ENCODE measurements at places on chromosomes 2 and 18.
A peak's percentile ranks its signal among the peaks of the same experiment; 100 is the strongest.

DNA sequence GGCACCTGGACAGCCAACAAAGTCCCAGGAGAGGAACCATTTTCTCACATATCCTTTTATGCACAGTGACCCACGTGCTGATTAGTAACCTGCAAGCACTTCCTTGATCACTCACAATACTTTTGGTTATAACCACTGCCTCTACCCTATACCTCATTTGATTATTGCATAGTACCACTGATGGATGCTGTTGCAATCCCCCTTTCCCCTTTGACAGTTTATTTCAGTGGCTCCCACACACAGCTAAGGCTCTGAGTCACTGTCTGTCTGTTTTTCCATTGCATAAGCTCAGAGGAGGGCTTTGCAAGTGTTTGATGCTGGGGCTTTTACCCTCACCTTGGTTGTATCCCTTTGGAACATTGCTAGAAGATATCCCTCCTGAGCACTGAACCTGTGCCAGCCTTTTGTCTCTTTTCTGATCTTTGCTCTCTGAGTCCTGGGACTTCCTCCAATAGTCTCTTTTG is 101.7 kb upstream of the RBBP8 start:
- DNase-seq, result no peak

DNA sequence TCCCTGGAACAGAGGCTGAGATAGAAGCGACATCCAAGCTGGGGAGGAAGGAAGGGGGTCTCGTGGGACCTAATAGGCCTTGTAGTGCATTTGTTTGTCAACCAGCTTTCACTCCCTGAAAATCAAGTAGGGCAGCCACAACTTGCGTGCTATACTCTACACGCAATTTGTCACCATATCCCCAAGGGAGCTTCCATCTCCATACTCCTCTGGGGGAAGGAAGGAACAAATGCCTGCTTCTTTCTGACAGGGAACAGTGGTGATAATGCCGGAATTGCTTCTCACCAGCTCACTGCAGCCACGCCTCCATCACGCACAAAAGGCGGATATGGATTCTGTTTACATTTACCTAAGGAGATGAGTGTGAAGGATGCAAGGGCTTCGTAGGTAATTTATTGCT is 213.4 kb downstream of the TMEM163 start:
- DNase-seq, result no peak

DNA sequence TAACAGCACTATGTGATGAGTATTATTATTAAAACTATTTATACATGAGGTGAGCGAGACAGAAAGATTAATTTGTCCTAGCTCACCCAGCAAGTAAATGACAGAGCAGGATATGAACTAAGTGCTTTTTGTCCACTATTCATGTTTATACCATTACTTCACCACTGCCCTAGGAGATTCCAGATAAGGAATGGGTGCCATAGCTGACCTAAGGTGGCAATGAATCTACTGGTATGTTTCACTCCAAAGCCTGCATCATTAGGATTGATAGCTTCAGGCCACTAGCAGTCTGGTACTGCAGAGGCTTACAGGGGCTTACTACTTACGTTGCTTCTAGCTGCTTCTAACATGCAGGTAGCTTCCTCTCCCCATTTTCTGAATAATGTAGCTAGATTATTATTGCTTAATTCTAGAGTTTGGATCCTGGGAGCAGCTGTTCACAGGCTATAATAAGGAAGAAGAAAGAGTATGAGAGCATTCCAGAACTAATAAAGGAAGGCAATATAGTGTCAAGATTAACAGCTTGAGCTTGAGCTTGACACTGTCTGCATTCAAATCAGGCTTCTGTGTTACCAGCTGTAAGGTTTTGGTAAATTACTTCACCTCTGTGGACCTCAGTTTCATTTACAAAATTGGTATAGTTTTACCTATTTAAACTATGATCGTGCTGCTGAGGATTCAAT is 153.7 kb downstream of the GALNT3 start:
- DNase-seq, result no peak

GRCh38 chr18:58195278-58195765 is 151.3 kb downstream of the NEDD4L start:
- DNase-seq, result no peak

DNA sequence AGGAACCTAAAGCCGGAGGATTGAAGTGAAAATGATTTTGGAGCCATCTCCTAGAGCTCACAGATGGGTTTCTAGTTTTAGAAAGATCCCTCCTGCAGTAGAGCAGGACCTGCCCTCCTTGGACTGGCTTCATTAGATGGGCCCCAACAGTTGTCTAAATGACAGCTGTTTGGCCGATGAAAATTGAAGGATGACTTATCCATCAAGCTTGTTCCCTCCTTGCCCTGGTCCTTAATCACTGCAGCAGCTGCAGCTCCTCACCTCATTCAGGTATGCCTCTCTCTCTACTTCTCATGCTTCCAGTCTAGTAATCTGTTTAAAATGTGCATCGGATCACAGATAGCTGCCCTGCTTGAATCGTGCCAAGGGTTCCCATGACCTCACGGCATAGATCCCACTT is 677.6 kb downstream of the BCL11A start:
- no peak for DNase-seq

- no peak for DNase-seq
Measured at GRCh38 chr2:179106676-179107428, 56.9 kb upstream of the CCDC141 start.

DNA sequence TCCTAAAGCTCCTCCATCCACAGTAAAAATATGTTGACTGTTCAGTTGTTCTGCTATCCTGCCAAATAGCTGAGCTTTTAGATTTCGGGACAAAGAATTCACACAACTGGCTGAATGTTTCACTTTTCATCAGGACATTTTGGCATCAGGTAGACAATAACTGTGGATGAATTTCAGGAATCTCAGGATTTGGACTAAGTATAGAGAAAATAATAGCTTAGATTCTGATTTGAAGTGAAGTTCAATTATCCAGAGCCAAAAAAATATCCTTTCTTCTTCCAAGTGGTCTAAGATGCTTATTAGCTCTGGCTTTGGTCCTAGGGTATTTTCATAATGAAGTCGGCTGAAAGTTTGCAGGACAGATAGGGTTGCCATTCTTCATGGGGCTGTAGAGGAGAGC is 16.1 kb downstream of the KCNE4 start:
- DNase-seq, result no peak

- DNase-seq, result no peak
Measured at GRCh38 chr2:70826696-70827350, 6.4 kb upstream of the CLEC4F start.

DNA sequence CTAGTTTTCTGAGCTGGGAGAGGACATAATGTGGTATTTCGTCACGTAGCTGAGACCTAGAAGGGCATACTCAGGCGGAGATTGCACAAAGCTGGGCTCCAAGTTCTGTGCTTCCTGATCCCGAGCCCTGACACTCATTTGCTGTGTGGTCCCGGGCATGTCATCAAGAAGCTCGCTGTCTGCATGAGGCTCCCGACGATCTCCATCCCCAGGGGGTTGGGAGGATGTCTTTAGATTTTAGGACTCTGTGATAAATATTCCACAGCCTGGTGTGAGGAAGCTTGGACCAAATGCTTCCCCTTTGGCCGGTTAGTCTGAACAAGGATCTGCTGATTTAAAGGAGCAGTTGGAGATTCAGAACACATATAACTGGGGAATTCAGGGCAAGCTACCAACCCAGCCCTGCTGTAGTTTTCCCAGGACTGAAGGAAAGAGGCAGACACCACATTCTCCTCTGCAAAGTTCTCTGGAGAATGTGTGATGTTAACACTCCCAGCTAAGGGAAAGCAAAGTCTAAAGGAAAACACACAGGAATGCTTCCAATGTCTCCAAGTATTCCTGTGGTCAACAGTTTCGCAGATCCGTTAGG is 2.3 kb downstream of the KCNE4 start:
- peak; percentile 83 for DNase-seq

DNA sequence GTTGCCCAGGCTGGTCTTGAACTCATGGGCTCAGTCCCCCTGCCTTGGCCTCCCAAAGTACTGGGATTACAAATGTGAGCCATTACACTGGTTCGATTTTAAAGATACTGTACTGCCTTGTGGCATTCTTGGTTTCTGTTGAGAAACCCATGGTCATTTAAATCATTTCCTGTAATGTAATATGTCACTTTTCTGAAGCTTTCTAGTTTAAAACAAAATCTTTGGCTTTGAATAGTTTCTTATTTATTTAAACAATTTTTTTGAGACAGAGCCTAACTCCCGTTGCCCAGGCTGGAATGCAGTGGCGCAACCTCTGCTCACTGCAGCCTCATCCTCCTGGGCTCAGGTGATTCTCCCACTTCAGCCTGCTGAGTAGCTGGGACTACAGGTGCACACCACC is 8.9 kb downstream of the ZNF512 start:
- DNase-seq, result no peak

DNA sequence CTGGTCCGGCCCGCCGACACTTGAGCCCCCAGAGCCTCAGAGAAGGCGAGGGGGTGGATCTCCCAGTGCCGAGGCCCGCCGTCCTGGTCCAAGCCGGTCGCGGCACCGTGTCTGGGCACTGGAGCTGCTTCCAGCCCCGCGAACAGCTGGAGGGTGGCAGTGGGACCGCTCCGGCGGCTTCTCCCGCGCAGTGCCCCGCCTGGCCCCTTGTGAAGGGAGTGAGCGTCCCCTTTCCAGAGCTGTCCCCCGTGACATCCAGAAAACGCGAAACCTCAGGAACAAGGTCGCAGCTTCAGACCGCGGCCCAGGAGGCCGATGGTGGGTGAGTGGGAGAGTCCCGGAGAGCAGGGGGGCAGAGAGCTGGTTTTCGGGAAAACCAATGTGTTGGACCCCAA is 579 bp upstream of the EMX1 start:
- no peak for DNase-seq

GRCh38 chr2:220781622-220782241 is 790.4 kb downstream of the EPHA4 start:
- DNase-seq, result no peak

GRCh38 chr2:160575368-160575767 is 81.8 kb upstream of the RBMS1 start:
- no peak for DNase-seq

DNA sequence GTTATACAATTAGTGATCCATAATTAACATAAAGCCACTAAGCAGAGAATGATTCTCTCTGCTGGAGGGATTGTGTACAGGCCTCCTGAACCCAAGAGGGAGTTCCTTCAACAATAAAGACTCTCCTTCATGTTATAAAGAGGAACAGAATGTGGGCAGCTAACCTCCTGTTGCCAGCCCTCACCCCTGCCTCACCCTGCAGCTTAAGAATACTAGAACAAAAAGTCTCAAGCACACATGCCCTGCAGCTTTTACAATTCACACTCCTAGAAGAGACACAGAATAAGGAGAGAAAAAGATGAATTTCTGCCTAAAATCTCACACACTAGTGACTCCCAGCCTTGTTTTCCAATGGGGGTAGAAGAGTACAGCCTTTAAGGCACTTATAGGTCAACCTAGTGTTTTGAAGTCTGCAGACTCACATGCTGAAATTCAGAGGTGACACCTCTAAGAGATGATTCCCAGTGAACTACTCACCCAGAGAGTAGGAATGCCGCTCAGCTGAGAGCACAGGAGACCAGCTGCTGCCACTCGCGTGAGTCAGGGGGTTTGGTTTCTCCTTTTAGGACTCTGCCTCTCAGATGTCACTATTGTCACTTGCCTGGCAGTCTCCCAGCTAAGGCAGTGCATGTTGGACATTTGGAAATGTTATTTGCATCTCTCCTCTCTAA is 32.5 kb upstream of the IL1RL1 start:
- DNase-seq, result no peak

- peak; percentile 54 for DNase-seq
Measured at GRCh38 chr2:68318914-68319397, 793 bp downstream of the CNRIP1 start.

DNA sequence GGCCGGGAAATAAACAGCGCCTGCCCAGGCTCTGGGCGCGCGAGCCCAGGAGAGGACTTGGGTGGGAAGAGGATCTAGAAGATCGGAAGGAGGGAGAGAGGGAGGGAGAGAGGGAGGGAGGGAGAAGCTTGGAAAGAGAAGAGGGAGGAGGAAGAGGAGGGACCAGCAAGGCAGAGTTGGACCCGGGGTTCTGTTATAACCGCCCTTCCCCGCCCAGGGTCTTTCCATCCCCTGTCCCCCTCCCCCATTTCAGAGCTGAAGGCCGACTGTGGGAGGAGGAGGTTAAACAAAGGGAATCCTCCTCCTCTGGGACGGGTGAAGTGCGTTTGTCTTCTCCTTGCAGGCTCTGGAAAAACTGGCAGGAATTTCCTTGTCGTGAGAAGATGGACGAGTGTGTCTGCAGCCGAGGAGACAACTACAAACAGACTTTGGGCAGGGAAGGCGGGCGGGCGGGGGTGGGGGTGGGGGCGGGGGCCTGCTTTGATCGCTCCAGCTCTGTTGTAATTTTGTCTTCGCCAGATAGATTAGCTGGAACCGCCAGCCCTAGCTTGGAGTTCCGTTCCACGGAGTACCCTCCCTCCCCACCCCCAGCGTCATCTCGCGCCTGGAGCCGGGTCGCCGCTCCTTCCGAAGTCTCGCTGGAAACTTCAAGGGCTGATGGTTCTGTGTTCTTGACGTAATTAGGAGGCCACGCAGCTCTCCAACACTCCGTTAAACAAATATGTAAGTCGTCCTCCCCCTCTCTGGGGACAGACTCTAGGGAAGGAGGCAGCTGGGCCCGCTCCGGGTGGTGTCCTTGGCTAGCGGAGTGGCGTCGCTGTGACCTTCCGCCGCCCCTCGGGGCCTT is 6.4 kb upstream of the SP9 start:
- DNase-seq, result no peak

DNA sequence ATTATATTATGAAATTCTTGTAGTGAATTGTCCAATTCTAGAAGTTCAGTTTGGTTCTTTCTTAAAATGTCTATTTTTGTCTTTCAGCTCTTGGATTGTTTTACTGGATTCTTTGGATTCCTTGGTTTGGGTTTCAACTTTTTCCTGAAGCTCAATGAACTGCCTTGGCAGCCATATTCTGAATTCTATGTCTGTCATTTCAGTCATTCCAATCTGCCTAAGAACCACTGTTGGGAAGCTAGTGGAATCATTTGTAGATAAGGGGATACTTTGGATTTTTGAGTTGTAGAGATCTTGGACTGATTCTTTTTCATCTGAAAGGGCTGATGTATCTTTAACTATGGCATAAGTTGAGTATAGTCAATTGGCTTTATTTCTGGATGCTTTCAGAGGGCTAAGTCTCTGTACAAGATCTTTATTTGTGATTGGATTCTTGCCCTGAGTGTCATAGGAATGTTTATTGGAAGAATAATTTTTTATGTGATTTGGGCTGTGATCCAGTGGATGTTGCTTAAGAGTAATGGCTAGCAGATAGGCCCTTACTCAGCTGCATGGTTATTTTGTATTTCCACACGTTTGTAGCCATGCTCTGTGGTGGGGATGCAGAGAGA is 42.3 kb downstream of the SERPINB7 start:
- no peak for DNase-seq

DNA sequence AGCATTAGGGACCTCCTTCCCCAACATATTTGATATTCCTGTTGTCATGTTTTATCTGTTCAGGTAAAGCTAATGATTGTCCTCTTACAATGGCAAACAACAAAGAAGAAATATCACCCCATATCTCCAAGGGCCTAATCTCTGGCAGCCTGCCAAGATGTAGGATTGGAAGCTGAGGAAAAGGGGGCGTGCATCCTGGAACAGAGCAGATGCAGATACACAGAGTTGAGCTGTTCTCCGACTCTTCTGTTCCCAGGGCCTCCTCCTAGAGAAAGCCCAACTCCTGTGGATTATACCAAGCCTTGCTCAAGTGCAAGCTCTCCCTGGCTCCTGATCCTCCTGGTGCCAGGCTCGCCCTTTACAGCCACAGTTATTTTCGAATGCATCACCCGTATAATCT is 35.2 kb upstream of the CD207 start:
- no peak for DNase-seq

All from Right ventricle myocardium superior (tissue), 1 donor.